ENCODE measurements at places on chromosomes 16 and 17.

DNA sequence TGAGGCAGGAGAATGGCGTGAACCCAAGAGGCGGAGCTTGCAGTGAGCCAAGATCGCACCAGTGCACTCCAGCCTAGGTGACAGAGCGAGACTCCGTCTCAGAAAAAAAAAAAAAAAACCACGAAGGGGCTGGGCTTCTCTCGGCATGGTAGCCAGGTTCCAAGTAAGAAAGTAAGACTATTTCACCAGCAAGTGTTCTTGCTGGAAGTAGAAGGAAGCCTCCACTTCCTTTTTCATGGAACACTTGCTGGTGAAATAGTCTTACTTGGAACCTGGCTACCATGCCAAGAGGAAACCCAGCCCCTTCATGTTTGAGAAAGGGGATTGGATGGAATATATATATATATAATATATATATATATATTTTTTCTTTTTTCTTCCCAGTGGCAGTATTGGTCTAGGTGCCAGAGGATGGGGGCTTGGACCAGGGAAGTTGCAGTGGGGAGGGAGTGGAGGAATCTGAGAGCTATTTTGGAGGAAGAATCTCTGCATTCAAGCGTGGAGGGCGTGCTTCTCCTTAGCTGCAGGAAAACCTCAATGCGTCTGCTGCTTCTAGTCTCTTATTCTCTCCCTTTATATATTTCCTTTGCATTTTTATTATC lies 7.2 kb upstream of the N4BP1 start:
- no peak for DNase-seq

GRCh38 chr16:6704306-6704930 lies 628.2 kb upstream of the RBFOX1 start:
- DNase-seq = no peak

GRCh38 chr16:2821487-2822157 lies 4.6 kb downstream of the PRSS21 start:
- DNase-seq = no peak

DNA sequence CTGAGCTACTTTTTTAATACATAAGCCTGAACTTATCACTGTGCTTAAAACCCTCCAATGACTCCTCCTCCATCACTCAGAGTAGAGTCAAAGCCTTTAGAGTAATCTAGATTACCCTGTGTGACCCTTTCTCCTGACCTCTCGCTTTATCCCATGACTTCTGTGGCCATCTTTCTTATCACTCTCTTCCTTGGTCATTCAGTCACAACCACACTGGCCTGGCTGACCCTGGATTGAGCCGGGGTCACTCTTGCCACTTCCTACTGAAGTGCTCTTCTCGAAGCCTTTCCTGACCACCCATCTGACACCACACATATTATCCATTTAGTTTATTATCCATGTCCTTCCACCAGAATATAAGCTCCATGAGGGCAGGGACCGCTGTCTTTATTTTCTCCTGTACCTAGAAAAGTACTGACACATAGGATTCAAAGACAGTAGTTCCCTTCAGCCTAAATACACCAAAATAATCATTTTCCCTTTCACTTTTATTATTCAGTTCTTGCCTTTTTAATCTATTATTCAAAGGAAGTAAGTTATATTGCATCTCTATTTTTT lies 28.0 kb upstream of the ABCA9 start:
- no peak for DNase-seq
